ENCODE measurements at places on chromosomes 5 and 9.

DNA sequence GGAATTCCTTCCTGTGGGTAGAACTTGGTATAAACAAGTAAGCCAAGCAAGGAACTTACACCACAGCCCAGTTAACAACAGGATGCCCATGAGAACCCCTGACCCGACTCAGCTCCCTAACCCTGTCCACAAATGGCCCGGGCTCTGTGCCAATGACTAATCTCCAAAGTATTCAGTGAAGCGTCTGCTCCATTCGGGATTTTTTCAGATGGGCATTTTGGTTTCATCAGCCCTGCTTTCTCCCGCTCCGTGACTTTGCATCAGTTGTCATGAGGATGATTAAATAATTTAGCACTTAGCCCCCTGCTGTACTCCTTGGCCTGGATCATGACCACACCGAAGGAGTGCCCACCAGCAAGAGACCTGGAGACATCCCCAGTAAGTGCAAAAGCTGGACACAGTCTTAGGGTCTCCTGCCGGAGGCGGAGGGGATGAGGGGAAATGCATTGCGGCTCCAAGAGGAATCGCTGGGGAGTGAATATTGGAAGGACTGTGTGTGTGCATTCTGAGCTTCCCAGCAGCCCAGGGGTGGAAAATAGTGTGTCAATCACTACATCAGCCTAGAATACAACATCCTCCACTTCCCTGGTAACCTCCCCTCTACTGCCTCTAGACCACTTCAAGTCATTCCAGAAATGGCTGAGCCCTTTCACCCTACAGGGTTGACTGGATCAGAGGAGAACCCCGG, 41.4 kb upstream of the DNAH5 start:
- DNase-seq: no peak

DNA sequence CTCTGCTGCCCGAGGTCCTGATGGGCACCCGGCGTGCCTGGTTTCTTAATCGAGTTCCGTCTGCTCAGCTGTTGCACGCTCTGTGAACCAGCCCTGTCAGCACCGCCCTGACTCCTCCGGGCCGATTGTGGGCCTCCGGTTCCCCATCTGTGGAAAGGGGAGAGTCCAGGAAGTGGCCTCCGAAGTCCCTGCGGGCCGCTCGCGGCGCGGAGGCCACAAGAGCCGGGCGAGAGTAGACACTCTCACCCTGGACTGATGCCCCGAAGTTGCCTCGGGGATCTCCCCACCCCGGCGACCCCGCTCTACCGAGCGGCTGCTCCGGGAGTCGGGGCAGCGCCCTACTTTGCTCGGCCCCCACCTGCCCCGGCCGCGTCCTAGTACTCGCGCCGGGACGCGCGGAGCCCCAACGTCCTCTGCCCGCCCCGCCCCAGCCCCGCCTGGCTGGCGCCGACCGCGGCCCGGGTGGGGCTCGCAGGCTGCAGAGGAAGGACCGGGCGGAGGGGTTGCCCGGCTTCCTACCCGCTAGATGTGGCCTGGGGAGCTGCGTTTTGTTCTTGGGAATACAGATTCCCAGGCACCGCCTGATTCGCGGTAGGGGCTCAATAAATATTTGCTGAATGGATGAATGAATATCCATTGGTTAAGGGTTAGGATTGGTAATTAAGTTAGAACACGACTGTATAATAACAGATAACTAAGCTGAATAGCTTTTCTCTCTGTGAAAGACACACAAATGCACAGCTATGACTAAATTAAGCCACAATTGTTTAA, 935 bp upstream of the ZNF367 start:
- peak; percentile 77 for DNase-seq

GRCh38 chr5:168311061-168311566, 19.7 kb downstream of the WWC1 start:
- DNase-seq: peak; percentile 74

DNA sequence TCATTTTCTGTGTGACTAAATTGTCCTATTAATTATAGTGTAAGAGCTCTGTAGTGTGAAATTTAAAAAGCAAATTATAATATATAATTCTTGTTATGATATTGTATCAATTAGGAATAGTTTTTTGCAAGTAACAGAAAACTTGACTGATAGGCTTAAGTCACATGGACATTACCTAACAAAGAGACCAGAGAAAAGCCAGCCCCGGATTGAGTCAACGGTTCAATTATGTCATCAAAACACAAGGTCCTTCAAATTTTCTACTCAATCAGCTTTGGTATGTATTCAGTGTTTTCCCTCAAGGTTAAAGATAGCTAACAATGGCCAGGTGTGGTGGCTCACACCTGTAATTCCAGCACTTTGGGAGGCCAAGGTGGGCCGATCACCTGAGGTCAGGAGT, 126.7 kb upstream of the PTGER4 start:
- no peak for DNase-seq

DNA sequence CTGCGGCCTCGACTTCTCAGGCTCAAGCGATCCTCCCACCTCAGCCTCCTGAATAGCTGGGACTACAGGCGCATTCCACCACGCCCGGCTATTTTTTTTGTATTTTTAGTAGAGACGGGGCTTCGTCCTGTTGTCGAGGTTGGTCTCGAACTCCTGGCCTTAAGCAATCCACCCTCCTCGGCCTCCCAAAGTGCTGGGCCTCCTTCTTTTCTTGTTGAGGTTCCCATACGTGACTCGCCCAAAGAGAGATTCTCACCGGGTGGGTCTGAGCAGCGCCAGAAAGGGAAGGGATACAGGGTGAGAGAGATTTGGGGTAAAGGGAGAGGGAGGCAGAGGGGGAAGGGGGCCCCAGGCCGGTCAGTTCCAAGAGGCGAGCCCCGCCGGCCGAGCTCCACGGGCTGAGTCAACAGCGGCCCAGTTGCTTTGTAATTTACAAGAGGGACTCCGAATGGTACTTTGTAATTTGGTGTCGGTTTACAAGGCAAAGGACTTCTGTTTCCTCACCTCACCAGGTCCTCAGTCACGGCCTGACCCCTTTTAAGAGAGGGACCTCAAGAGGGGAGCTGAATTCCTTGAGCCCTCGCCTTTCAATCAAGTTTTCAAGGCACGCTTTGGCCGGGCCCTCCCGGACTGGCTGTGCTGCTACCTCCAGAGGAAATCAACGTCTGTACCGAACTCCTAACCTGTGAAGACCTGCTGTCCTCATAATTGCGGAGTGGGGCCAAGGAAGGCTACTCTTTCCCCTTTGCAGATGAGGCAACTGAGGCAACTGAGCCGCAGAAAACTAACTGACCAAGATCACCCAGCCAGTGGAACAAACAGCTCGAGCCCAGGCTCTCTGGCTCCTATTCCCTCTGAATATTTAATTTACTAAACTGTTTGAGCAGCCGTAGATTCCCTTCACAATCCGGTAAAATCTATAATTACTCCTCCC, 3.3 kb upstream of the DMRT2 start:
- DNase-seq: no peak

DNA sequence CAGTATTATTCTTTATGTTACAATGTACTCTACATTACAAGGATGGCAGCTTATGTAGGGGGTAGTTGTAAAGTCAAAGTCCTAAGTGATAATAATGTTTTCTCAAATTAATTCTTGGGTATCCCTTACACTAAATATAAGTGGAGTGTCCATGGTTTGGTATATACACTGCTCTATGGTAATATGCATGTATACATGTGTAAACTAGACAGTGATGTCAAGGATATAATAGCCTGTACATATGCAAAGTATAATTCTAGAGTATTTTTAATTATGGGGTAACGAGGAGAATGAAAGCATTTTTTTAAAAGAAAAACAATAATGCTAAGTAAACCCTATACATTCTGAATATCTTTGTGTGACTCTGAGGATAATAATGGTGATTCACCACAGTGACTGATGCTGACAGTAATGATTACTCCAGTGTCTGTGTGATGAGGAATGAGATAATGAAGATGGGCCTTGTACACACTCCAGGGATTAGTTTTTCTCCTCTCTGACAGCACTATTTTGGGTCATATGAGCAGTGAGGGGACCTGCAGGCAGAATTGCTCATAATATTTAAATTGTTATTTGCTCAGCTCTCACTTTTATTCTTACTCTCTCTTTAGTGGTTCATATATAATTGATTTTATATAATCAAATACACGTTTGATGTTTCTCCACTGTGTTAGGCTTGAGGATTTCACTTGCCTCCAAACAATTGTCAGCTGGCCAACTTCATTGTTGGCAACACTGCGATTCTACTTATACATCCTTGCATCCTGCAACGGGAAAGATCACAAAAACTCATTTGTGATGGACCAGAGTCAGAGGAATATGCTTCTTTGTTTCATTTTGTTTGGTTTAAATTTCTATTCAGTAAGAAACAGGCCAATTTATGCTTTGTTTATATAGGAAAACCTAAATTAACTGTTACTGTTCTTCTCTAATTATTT, 88.2 kb downstream of the NREP start:
- no peak for DNase-seq

- DNase-seq: peak; percentile 22
Observed at GRCh38 chr5:89036704-89037489, 153.9 kb upstream of the MEF2C start.

GRCh38 chr5:26700759-26701384, 337.5 kb downstream of the CDH9 start:
- DNase-seq: peak; percentile 2

- no peak for DNase-seq
Observed at GRCh38 chr5:73748510-73749400, 122.8 kb downstream of the ARHGEF28 start.

DNA sequence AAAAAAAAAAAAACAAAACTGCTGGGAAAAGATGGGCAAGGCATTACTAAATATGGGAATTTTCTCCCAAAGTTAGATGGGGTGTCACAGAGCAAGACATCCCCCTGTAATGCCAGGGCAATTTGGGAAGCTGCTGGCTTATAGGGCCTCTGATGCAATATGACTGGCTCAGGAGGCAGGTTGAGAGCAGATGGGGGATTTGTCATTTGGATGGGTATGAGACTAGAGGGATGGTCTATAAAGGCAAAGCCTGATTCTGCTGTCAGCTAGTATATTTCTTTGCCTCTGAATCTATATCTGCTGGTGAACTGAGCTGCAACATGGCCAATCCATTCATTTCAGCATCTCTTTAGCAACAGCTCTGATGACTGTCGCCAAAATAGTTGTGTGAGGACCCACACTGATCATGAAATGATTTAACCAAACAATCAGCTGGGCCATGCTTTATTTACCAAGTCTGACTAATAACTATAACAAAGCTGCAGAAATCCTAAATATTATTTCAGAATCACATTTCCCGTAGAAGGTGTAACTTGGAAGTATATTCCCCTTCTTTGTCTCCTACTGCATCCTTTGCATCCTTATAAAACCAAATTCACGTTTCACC, 455.1 kb upstream of the ZNF608 start:
- no peak for DNase-seq

DNA sequence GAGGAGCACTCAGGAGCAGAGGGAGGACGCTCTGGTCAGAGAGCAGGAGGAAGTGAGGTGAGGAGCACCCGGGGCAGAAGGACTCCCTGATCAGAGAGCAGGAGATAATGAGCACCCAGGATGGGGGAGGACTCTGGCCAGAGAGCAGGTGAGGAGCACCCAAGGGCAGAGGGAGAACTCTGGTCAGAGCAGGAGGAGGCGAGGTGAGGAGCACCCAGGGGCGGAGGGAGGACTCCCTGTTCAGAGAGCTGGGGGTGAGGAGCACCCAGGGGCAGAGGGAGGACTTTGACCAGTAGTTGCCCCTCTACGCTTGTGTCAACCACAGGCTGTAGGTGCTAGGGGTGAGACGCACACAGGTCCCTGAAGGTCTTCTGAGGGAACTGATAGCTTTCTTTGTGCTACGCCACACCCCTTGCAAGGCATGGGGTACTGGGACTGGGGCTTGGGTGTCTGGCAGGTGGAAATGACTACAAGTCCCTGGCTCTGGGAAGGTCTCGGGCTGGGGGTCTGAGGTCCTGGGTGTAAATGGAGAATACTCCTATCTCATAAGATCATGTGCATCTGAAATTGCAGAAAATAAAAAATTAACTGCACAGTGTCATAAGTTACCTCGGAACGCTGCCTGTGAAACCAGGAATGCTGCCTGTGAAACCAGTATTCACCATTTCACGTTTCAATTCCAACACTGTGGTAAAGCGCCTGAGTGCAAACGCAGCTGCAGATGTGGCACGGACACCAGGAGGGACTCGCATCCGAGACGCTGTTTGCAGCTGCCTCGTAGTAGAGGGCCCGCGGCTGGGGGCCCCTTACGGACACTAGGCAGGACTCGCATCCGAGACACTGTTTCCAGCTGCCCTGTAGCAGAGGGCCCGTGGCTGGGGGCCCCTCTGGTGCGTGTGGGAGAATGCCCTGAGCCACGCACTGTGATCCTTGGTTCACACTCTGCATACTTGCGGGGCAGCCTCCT, 27.0 kb upstream of the SLC6A3 start:
- DNase-seq: no peak

DNA sequence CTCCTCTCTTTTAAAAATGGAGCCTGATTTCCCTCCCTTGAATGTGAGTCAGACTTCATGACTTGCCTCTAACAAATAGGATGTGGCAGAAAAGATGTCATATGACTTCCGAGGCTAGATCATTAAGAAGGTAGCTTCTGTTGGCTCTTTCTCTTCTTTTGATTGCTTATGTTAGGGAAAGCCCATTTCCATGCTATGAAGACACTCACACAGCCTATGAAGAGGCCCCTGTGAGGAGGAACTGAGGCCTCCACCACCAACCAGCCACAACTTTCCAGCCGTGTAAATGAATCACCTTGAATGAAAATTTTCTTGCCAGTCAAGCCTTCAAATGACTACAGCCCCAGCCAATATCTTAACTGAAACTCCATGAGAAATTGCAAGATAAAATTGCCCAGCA, 413.4 kb downstream of the TMEM38B start:
- no peak for DNase-seq

DNA sequence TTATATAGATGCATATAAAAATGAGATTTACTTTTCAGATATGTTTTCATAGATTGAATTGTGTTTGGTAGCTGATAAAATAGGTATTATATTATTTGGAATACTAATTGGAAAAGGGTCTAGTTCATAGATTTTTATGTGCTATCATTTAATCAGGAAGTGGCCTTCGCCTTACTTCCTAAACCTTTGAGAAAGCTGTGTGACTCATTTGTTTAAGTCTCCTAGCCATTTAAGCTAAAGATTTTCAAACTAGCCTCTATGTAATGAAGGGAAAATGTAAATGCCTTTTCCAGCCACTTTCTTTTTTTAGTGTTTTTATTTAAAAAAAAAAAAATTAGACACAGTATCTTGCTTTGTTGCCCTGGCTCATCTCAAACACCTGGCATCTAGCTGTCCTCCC, 97.5 kb downstream of the DMXL1 start:
- no peak for DNase-seq

GRCh38 chr9:86483496-86483895, 129.3 kb upstream of the TUT7 start:
- no peak for DNase-seq

Measured in ELF-1 (cell line).